ENCODE measurements at places on chromosomes 7 and 10.
A peak's percentile ranks its signal among the peaks of the same experiment; 100 is the strongest.

DNA sequence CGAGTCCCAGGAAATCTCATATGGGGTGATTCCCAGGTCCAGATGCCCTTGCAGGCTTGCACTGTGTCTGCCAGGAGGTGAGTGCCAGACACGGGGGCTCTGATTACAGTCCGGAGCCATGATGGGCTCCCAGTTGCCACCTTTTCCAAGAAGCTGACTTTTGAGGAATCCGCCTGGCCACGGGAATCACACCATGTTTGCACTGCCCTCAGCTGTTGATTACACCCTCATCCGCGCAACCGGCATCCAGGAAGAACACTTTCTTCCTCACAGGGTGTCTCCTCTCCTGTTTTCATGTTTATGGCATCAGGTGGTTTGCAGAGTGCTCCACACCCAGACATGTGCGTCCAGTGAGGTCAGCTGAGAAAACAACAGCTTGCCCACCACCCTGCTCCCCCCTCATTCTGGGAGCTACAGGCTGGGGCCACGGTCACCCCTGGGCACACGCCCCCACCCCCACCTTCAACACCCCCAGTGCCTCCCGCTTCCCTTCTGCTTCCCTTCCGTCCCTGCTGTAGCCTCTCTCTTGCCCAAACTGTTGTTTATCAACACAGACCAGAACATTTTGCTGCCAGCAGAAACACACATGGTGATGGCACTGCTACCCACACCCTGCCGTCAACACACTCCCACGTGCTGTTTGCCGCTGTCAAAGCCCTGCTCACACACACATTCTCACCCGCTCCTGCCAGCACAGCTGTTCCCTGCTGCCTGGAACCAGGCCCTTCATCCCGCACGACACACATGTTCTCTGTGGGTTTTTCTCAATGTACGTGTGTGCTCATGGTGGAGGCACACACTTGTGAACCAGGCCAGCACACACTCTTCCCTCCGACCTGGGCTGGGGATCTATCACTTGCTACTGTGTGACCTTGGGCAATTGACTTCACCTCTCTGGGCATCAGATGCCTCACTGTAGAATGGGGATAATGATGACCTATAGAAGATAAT is 35.8 kb downstream of the DDIT4 start:
- no peak for DNase-seq

GRCh38 chr10:112446855-112447619 is at the start of the genes VTI1A and ZDHHC6:
TSS of gene VTI1A (plus strand) at chr10:112447215. CDS start at chr10:112447374, 159 bp downstream.
TSS of gene ZDHHC6 (minus strand) at chr10:112446914. CDS start at chr10:112445436, 1,478 bp downstream.
- DNase-seq = peak; percentile 46

DNA sequence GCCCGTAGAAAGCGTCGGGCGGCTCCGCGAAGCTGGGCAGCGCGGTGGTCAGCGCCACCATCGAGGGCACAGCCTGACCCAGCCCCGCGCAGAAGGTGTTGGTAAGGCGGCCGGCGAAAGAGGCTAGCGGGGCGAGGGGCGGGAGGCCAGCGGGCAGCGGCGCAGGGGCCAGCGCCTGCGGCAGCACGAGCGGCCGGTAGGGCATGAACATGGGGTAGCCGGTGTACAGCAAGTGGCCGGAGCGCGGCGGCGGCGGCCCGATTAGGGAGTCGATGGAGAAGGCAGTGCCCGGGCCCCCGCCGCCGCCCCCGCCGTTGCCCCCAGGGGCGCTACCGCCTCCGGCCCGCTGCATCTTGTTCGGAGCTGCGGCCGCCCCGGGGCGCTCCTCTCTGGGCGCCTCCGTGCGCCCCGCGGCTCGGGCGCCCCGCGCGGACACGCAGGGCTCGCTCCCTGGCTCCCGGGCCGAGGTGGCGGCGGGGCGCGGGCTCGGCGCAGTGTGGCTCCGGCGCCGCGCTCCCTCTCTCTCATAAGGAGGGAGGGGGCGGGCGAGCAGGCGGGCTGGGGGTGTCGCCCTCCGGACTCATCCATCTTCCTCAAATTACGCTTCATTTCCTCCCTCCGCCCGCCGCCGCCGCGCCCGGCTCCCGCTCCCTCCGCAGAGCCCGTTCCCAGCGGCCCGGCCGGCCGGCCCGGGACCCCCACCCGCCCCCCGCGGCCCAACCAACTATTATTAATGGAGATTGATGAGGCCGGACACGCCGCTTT is at the start of gene GBX1:
GBX1 (minus strand) TSS at position 498 of the 765 bp plus-strand sequence; CDS start at position 352, 146 bp downstream.
- DNase-seq = no peak

DNA sequence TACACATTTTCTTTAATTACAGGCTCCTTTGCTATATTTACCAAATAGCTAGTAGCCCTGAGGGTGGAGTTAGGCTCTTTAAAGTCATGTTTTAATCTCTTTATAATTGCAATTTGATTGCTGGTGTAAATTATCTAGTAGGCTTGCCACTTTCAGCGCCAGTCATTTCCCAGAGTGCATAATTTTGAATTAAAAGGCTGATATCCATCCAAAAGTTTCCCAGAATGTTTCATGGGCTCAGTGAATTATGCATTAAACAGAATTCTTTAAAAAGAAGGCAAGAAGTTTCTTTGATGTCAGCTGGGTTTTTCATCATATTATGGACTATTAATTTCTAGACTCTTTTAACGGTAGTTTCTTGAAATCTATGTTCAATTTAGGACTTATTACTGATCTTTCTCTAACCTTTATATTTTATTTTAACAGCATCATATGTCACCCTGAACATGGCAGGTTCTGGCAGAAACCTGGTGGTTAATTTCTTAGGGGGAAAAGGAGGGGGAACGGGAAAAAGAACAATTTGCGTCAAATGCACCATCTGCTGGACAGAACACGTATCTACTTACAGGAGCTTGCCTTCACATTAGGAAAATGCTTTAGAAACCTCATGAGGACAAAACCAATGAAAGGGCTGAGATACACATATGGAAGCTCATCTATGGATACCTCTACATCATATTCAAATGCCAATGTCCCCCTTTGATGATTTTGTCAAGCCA is 171.1 kb downstream of the GRM3 start:
- DNase-seq = peak; percentile 47

Measured in NCI-H1092 (cell line).